Naive thymus-derived CD4-positive, alpha-beta T cell (primary cell): ENCODE measurements at places on chromosomes 5 and 9. TPM values are rescaled to one million over a fixed set of nuclear protein-coding genes. Genes with fewer than 3 reads are reported as not detected.

The LECT2 gene
- total RNA-seq, result not detected

The GFI1B gene
- not detected for total RNA-seq

The FOXD1 gene
- 0.32 TPM for total RNA-seq

The SPATA31E1 gene
- not detected for total RNA-seq

The C5orf58 gene
- not detected for total RNA-seq

The CAMSAP1 gene
- 34.3 TPM for total RNA-seq

The TMEM171 gene
- not detected in 2 replicates for total RNA-seq

DNA sequence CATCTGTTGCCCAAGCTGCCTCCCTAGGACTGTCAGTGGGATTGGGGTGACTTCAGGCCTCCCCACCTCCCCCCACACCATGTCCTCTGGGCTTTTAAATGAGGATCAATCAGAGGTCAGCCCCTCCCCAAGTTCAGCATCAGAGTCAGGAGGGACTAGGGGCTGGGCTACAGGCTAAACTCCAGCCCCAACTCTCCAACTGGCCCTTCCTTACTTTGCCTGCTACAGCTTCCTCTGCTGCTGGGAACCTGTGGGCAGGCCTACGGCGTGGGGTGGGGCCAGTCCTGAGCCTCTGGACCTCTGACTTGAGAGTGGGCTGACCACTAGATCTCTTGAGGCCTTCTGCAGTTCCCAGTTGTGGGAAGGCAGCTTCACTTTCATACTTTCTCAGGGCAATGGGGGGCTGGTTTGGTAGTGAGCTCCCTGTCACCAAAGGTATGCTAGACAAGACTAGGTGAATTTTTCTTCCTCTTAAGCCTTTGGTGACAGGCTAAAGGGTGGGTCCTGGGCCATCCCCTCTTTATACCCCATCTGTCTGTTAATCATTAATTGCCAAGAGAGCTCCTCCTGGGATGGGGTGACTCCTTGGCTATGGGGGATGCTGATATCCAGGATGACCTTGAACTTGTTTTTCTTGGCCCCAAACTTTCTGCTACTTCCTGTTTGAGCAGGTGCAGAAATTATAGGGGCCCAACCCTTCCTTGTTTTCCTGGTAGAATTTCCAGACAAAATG is 10.8 kb upstream of the DAB2IP start:
- no peak for DNase-seq

GRCh38 chr5:761059-761771 is 23.3 kb downstream of the ZDHHC11B start:
- no peak for DNase-seq

GRCh38 chr5:14421851-14422250 is 159.7 kb upstream of the OTULINL start:
- no peak for DNase-seq

DNA sequence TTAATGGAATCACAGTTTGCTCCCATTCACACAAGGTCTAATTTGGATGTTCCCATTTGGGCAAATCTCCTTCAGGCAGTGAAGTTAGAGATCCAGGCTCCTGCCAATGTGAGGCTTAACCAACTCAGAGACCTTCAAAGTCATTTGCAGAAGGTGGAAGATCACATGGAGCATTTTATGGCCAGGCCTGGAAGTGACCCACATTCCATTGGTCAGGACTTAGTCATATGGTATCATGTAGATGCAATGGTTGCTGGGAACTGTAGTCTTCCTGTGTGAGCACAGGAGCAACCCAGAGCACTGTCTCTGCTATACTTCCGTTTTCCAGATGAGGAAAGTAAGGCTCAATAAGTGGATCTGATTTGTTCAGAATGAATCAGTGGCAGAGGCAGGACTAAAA is 292.7 kb upstream of the SMARCA2 start:
- no peak for DNase-seq

GRCh38 chr9:134076644-134077043 is 8.8 kb upstream of the BRD3 start:
- no peak for DNase-seq

GRCh38 chr9:99221266-99221620 is 499 bp downstream of the ALG2 start:
- no peak for DNase-seq

DNA sequence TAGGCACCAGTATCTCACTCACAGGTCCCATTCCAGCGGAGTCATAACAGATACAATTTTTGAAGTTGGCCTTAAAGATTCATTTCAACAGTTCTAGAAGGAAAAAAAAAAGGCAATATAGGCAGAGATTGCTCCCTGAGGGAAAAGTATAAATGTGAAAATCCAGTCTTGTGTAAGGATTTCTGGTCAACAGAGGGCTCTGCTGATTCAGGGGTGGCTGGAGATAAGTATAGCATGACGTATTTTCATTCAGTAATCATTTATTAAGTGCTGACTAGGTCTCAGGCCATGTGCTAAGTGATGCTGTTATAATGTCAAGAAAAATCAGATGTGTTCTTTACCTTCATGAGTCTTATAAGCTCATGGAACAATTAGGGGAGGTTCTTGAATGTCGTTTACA is 377.3 kb upstream of the MEF2C start:
- no peak for DNase-seq

DNA sequence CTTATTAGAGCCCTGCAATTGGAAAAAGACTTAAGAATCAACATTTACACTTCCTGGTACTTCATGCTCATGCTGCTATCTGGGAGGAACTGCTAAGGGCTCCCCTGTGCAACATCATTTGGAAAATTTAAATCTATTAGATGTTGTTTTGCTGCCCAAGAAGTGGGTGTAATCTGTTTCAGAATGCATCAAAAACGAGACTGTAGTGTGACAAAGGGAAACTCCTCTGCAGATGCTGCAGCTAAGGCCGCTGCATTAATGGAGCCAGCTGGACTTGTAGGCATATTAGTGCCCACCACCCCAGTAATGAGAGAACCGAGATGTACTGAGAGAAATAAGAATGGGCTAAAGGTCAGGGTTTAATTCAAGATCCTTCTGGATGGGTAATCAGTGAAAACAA is 11.1 kb upstream of the PAIP1 start:
- DNase-seq, result no peak

- no peak for DNase-seq
Measured at GRCh38 chr5:112065781-112066180, 308.8 kb upstream of the NREP start.

GRCh38 chr5:60463179-60463868 is 236.6 kb downstream of the DEPDC1B start:
- no peak for DNase-seq

GRCh38 chr5:95283022-95283615 is 1.8 kb downstream of the MCTP1 start:
- DNase-seq, result no peak

GRCh38 chr5:99032234-99033013 is 103.6 kb upstream of the CHD1 start:
- peak; percentile 43 for DNase-seq

DNA sequence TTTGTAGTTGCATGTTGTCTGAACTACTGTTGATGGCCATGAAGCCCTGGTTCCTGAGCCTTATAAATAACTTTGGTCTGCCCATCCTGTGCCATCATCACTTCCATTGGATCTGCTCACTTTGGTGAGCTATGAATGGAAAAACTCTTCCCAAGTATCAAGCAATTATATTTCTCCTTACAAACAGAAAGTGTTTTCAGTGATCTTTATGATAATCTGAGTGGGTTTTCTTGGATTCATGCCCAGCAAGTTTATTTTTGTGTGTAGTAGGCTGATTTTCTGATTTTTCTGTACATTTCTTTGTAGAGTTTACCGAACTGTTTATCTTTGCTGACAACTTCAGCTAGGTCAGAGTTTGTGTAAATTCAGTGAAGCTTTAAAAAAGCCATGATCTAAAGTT is 31.0 kb downstream of the CAMK4 start:
- DNase-seq, result no peak

- DNase-seq, result no peak
Measured at GRCh38 chr9:126363847-126364671, 37.4 kb downstream of the MVB12B start.

DNA sequence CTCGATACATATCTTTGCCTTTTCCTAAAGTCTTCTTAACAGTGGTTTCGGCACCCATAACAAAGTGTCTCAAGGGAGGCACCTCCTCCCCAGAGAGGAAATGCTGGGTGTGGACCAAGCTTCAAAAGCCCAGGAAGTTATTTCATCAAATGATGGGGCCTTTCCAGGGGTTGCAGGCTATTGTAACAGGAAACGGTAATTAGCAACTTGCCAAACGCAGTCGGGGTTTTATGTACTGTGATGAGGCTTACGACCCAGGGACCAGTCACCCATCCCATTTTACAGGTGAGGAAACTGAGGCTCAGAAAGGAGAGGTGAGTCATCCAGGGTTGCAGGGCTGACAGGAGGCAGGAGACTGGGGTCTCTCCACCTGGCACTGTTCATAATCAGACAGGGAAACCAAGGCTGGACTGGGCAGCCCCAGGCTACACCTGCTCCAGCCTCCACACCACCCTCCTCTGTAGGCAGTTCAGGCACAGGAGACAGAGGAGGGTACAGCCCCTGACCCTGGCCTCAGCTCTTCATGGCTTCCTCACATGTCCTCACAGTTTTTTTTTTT is 30.0 kb upstream of the SUSD3 start:
- peak; percentile 79 for DNase-seq

DNA sequence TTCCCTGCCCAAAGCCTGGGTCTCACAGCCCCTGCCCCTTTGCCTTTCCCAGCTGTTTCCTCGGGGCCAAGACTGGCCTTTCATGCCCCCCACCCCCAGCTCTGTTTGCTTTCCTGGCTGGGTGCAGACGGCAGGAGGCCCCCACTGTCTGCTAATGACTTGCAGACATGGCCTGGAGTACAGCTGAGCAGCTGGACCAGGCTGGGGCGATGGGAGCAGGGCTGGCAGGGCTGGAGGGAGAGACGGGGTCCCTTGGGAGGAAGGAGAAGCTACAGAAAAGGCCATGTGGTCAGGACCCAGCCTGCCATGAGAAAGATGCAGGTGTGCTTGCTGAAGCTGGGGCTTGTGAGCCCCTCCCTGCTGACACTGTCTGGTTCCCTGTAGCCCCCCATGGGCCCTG is 28.3 kb upstream of the GFPT2 start:
- no peak for DNase-seq

- no peak for DNase-seq
Measured at GRCh38 chr5:174412941-174413340, 311.4 kb upstream of the MSX2 start.

DNA sequence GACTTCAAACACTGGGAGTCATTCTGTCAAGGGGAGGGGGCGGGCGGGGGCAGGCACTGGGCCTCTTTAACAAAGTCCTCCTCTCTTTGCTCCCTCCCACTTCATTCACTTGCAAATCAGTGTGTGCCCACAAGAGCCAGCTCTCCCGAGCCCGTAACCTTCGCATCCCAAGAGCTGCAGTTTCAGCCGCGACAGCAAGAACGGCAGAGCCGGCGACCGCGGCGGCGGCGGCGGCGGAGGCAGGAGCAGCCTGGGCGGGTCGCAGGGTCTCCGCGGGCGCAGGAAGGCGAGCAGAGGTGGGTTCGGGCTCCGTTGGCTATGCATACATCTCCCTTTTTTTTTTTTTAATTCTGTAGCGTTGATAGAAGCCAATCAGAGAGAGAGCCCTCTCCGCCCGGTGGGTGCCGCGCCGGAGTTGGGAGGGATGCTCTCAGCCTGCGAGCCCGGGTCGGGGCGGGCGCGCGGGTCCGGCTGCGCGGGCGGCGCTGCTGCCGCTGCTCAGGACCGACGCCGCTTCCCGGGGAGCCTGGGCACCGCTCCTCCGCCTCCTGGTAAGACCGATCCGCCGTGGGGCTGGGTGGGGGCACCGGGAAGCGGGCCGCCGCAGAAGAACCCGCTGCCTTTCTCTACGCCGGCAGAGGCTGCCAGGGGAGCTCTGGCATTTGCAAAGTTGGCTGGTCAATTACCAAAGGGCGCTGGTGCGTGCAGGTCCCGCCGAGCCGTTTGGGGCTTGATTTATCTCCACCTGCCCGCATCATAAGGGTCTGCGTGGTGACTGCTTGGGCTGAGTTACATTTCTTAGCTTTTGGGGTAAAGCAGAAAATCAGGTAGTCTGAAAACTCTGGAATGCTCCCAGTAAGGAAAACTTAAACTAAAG is at the start of gene CDH6:
Gene CDH6, plus strand, starts transcription at position 96 of the 877 bp plus-strand sequence. CDS start 73,788 bp downstream, outside the sequence.
- DNase-seq, result no peak

DNA sequence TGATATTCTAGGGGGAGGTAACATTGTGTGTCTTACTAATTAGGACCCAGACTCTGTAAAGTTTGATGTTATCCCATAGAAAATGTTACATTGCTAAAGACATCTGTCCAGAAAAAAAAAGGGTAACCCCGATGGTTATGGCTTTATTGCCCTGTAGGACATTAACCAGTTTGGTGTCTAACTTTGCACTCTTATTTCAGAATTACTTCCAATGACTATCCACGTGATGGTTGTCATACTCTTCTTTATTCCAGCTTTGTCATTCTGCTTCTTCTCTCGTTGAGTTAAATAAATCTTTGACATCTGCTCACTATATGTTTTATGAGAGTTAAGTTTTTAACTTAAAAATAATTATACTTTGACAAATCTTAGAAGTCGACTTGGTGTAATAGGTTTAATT is 180.4 kb upstream of the ANKRD55 start:
- DNase-seq, result no peak

DNA sequence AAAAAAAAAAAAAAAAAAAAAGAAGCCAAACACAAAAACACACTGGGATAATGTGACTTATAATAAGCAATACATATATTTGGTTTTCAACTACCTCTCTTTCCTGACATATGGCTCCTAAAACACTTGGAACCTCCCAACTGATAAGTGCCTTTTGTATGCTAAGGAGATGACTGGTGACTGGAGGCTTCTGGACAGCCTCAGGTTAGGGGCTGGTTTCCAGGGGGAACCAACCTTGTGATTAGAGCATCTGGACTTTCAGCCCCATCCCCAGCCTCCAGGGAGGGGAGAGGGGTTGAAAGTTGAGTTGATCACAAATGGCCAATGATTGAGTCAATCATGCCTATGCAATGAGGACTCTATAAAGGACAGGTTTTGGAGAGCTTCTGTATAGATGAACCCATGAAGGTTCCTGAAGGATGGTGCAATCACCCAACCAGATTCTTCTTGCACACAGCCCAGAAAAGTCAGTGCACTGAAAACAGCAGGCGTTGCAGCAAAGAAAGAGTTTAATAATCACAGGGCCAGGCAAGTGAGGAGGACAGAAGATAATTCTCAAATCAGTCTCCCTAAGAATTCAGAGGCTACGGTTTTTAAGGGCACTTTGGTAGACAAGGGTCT is 276.7 kb downstream of the AUH start:
- no peak for DNase-seq

DNA sequence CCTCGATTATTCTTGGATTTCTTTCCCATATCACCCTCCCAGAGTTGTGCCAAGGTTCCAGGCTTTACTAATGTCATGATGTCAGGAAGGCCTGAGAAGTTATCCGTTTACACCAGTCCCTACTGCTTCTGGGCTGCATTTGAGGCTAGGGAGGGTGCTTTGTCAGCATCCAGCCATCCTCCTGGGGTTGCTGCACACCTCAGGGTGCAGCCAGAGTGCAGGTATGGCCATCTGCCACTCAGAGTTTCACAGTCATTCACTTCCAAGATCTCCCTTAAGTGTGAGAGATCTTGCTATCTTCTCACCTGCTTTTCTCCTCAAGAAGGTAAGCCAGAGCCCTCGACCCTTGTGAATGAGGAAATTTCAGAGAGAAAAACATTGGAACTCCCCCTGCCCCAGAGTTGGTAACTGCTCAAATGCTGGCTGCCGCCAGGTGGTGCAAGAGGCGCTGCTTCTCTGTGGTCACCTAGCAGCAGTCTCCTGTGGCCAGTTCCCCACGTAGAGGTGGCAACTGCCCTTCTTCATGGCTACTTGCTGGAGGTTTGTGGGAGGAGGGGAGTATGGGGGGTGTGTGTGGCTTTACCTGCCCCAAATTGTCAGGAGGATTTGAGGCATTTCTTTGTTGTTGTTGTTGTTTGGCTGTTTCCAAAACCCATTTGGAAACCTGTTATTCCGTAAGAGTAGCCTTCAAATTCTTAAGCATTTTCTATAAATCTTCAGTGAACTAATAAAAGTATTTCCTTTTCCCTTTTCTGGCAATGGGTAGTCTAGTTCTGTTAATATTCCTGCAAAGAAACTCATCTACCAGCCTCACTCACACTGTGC is 259.6 kb upstream of the DMRT1 start:
- DNase-seq, result no peak
